ENCODE measurements at places on chromosomes 12 and 14.

DNA sequence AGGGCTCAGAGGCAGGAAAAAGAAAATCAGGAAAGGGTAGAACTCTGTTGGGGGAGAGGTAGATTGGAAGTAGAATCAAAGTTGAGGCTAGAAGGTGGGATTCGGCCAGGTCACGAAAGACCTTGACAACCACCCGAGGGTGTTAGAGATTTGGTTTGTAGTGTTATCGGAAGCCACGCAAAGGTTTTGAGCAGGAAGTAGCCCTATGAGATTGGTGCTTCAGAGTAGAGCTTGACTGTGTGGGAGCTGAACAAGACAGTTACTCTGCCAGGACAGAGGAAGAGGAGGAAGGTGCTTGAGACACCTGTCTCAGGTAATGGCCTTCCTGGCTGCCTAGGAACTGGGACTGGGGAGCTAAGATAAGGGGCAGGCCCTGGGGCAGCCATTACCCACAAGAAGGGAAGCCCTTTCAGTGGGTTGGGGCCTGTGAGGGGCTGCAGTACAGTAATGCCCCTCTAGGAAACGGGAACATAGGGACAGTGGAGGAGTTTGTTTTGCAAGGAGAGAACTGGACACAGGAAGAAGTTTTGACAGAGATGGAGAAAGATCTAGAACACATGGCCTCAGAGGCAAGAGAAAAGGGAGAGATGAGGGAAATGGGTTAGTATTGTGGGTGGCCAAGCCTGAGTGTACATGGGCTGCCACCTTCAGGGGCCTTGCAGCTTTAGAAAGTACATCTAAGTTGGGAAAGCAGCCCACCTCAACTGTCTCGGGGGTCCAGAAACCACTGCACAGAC is 73.5 kb downstream of the RIN3 start:
- no peak for DNase-seq

DNA sequence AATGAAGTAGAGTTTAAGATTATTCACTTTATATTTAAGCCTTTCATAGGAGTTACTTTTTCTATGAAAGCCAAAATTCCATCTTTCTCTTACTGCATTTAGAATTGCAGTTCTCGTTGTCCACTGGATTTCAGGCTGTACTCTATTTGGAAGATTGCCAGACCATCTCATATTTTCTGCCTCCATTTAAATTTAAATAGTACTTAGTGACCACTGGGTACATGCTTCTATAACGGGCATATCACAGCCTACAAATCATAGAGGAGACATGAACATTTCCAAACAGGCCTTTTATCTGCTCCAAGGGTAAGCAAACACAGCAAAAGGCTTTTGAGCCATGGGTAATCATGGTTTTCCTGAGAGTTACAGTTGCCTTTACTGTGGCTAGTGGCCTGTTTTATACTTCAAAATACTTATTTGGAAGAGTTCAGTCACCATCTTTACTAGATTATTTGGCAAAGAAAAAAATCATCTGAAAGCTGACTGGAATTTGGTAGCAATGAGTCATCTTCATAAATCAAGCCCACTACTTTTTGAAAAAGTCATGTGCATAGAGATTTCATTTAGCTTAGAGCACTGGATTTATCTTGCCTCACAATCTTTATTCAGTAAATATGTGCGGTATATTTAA is 15.7 kb downstream of the ANO6 start:
- DNase-seq = peak; percentile 6

DNA sequence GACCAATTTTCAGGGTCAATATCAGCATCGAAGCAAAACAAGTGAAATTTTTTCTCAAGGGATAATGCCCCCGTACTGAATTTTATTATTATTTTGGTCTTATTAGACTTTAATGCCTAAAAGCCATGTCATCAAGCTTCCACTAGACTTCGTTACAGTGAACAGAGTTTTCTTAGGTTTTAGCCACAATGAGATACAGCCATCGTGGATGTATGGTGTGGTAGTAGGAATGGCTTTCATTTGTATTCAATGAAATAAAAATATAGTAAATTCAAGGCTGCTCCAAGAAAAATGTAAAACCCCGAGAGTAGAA is 11.7 kb downstream of the TAOK3 start:
- no peak for DNase-seq

GRCh38 chr12:6172862-6173261 is 27.3 kb upstream of the CD9 start:
- no peak for DNase-seq

DNA sequence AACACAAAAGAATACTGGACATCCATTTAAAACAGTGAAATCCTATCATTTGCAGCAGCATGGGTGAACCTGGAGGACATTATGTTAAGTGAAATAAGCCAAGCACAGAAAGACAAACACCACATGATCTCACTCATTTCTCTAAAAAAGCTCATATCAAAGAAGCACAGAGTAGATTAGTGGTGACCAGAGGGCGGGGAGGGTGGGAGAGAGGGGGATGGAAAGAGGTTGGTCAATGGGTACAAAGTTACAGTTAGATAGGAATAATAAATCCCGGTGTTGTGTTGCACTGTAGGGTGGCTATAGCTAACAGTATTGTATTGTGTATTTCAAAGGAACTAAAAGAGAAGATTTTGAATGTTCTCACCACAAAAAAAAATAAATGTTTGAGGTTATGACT is 52.4 kb downstream of the DUSP6 start:
- DNase-seq = no peak

DNA sequence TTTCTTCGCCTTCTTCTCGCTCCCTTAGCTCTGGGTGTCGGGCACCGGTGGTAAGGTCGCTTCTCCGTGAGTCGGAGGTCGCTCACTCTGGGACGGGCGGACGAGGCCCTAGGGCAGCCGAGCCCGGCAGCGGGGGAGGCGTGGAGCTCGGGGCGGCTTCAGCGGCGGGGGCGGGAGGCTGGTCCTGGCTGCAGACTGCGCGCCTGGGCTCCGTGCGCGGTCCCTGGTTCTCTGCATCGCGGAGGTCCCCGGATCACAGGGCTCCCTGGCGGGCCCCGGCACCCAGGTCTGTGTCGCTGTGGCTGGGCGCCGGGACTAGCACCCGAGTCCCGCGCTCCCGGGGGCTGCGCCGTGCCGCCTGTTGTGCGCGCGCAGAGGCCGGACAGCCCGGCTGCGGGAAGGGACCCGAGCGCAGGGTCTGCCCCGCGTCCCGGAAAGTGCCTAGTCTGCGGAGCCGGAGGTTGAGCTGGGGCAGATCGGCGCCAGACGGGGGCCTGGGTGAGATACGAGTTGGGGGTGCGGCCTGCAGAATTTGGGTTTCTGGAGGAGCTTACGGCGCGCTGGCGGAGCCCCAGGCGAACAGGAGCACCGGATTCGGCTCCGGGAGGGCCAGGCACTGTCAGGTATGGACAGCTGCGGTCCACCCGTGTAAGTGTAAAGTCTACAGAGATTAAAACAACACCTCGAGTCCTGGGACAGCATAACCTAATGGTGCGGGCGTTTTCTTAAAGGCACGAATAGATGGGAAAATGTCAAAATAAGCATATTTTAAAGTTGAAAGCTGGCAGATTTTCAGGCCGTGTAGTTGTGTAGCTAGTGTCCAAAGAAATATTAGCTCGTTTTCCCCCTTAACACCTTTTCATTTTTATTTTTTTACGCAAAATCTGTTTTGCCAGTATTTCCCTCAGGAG is 713 bp downstream of the FRMD6 start:
- no peak for DNase-seq

GRCh38 chr12:13362260-13362841 is 165.8 kb downstream of the EMP1 start:
- peak; percentile 73 for DNase-seq

GRCh38 chr12:11731455-11731854 is 82.0 kb downstream of the ETV6 start:
- no peak for DNase-seq

DNA sequence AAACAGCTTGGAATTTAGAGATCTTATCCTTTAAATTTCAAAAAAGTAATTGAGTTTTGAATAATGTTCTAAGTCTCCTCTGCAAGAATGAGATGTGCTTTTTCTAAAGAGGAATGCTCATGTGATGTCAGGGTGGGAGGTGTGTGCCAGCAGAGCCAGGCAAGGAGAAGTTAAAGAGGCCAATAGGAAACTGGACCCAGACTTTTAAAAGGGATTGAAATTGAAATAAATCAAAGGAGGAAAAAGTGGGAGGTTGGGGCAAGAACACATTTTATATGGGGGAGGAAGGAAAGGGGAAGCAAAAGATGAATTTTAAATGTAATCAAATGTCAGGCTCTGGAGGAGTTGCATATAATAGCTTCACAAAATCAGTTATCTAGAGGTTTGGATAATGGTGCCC is 126.1 kb downstream of the FIGNL2 start:
- no peak for DNase-seq

- no peak for DNase-seq
These were observed 18.0 kb upstream of the TMEM260 start for GRCh38 chr14:56561606-56562005.

- no peak for DNase-seq
These were observed 774 bp upstream of the SLC2A13 start for GRCh38 chr12:40106655-40107054.

DNA sequence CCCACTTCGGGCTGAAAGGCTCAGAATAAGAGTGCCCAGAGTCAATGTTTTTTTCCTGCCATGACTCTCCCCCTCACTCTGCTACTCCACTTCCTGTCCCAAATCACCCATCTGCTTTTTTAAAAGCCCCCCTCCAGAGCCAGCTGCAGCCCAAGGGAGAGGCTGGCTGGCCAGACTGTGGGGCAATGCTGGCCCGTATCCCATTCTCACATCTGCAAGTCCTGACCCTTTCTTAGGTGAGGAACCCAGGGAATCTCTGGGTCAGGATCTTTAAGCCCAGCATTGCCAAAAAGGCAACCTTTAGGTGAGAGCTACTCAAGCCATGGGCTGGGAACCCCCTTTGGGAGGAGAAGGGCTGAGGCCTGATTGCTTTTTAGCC is 1.7 kb upstream of the ITGA5 start:
- no peak for DNase-seq

Measured in NCI-H2029 (cell line).